ENCODE measurements at places on chromosomes 7 and 10.

- DNase-seq, result no peak
Measured at GRCh38 chr7:51015581-51015980, 232.9 kb upstream of the GRB10 start.

GRCh38 chr7:54253036-54253373 lies 289.2 kb upstream of the VSTM2A start:
- DNase-seq, result no peak

DNA sequence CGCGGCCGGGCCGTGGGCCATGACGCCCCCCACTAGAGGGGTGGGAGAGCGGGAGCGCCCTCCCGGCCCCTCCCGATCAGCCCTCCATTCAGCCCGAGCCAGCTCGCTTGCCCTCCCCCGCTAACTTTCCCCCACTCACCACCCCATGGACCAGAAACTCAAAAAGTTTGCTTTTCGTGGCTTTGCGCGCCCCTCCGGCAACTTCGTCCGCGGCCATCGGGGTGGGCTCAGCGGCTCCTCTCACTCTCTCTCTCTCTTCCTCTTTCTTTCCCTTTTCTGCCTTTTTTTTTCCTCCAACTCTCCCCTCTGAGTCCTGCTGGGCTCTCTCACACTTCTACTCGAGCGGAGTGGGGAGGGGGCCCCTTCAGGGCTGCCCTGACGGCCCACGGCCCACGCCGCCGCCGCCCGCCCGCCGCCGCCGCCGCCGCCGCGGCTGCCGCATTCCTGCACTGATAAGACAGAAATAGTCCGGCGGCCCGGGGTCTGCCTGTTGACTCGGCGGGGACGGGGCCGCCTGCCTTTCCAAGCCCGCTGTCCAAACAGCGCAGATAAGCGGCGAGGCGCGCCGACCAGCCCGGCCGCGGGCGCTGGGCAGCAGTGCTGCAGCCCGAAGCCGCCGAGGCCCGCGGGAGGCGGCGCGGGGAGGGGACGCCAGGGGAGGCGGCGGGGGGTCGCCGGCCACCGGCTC lies at the start of gene SMARCD3:
Gene SMARCD3, minus strand, starts transcription at position 349 of the 688 bp plus-strand sequence. Its CDS starts 132 bp downstream, at position 217.
- DNase-seq, result no peak

GRCh38 chr7:92615861-92616260 lies 25.7 kb upstream of the FAM133B start:
- DNase-seq, result no peak

DNA sequence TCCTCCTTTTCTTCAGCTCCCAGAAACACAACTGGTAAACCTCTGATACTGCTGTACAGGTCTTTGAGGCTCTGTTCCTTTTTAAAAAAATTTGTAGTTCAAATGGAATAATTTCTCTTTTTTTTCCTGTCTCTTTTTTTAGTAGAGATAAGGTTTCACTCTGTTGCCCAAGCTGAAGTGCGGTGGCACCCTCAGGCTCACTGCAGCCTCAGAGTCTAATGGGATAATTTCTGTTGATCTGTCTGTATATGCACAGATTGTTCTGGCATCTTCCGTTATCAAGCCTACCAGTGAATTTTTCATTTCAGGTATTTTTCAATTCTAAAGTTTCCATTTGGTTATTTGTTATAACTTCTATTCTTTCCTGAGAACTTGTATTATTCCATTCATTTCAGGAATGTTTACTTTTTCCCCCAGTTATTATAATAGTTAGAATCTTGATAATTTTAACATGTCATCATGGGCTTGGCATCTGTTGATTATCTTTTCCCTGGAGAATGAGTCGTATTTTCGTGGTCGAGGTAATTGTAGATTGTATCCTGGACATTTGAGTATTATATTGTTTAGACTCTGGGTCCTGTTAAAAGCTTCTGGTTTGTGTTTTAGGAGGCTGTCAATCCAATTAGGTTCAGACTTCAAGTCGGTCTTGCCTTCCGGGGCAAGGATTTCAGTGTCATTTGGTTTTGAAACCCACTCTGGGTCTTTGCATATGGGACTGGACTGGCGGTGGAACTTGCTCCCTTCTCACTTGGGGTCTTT lies 24.5 kb downstream of the CRCP start:
- DNase-seq, result no peak

DNA sequence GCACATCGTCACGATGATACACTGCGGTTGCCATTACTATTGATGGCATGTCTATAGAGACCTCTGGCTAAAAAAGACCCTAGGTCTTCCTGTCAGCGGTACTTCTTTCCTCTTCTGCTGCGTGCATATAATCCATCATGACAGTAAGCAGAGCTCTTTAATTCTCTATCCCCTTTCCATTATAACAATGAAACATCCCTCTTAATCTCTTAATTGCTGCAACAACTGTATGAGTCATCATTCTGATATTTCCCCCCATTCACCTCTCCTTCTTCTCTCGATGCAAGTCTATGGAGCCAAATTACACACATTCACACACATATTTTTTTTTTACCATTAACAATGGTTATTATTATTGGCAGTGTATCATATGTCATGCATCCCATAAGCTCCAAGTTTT lies 45.2 kb upstream of the AKR1E2 start:
- no peak for DNase-seq

DNA sequence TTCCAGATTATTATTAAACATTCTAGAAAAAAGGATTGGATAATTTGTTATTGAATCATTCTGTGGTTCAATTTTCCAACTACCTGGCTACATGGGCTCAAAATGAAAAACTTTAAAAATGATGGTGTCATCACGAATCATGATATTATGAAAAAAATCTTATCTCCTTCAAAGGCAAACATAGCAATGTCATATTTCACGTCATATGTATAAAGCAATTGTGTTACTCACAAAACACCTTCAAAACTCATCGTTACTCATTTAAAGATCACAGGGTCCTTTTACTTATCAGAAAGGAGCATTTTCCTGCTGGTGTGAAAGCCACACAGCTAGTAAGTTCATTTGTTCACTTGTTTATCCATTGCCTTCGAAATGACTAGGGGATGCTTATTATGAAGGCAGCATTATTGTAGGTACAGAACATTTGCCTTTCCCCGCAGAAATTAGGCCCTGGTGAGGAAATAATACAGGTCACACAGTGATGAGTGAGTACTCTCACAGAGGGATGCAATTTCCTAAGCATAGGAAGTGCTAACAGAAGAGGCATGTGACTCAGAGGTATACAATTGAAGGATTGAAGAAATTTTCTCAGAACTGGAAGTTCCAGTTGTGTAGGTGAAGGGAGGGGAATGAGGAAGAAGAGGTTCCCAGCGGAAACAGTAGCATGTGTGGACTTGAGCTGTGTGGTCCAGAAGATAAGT lies 478.7 kb downstream of the INHBA start:
- DNase-seq, result no peak

GRCh38 chr7:77959080-77959479 lies 160.5 kb downstream of the PHTF2 start:
- DNase-seq, result no peak

DNA sequence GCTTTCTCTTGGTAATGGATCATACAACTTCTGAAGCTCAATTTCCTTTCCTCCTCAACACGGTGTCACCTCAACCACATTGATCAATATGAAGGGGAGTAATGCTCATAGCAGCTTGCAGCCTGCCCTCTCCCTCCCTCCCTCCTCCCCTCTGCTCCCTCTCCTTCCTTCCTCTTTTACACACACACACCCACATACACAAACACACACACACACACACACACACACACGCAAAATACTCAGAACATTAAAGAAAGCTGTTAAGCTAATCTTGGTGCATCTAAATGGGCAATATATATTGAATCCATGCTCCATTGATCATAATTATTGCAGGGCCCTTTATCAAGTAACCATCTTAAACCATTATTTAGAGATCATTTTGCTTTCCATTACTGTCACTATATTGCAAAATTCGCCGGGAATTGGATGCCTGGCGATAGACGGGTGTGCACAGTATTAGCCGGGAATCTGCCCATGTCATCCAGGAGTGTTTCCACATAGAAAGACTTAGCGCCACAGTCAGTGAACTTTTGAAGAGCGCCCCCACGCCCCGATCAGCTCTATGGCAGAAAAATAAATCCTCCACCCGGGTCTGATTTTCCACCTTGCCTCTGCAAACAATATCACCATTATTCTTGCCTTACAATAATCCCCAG lies 122.0 kb downstream of the PRLHR start:
- DNase-seq, result no peak

- no peak for DNase-seq
Measured at GRCh38 chr7:99997545-99998137, 17.8 kb upstream of the ZKSCAN1 start.

- no peak for DNase-seq
Measured at GRCh38 chr10:85719408-85719807, 647.2 kb downstream of the GRID1 start.

GRCh38 chr7:80249184-80249583 lies 114.6 kb downstream of the GNAI1 start:
- DNase-seq, result no peak

GRCh38 chr7:25405736-25406135 lies 177.4 kb upstream of the NPVF start:
- peak; percentile 86 for DNase-seq

- no peak for DNase-seq
Measured at GRCh38 chr10:29329420-29329819, 40.5 kb downstream of the LYZL1 start.

- DNase-seq, result peak; percentile 5
Measured at GRCh38 chr7:152341039-152341913, 94.5 kb downstream of the KMT2C start.

DNA sequence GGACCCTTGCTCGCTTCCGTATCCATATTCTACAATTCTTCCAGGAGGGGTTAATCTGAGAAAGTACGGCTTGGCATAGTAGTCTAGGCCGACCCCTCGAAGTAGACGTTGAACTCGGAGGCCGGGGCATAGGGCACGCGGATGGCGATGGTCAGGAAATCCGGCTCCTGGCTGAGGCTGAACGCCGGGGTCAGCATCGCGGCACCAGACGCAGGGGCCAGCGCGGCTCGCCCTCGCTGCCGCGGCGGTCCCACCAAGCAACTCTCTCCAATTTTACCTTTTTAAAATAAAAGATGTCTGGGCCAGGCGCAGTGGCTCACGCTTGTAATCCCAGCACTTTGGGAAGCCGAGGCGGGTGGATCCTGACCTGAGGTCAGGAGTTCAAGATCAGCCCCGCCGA lies 7.3 kb upstream of the SGMS1 start:
- DNase-seq, result no peak

DNA sequence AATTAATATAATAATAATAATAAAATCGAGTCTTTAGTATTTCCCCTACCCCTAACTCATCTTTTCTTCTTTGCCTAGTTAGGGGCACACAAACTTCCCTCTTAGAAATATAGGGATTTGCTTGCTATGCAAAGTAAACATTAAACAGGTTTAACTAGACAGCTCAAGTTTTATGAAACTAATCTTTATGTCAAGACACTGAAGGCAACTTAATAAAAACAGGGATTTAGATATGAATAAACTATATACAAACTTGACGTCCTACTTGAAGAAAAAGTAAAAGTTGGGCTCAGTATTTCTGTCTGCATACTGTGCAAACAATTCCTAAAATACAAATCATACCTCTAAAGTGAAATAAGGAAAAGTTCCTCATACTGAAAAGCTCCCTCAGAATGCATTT lies 52.1 kb upstream of the CAV2 start:
- DNase-seq, result no peak

DNA sequence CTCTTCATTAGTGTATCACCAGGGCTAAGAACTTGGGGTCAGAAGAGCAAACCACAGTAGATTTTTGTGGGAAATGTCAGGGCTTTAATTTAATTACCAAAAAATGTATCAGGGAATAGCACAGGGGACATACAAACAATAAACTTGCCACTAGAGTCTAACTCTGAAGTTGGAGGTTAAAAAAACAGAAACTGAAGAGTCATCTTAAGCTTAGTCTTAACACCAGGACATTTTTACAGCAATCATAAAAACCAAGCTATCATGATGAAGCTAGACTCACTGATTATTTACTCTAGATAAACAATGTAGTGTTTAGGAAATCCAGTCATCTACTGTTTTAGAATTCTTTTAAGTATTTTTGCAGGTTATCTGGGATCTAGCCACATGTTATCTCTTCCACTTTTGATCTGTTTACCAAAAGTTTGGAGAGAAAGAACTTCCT lies 48.4 kb upstream of the GLI3 start:
- DNase-seq, result no peak

GRCh38 chr10:54284526-54285193 lies 516.4 kb downstream of the PCDH15 start:
- DNase-seq, result no peak

DNA sequence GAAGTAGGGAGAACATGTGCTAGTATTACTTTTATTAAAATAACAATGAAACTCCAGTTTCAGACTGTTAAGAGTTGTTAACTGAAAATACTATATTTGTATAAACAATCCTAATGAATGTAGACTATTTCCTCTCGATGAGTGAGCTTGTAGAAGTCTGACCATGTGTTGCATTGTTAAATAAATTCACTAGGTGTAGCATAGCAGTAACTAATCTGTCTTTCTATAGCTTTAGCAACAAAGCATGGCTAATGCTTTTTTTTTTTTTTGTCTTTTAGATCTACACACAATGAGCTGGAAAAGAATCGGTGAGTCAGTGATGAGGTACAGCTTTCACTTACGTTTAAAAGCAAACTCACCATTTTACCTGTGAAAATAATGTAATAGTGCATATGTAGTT lies 37.1 kb downstream of the MXI1 start:
- no peak for DNase-seq

DNA sequence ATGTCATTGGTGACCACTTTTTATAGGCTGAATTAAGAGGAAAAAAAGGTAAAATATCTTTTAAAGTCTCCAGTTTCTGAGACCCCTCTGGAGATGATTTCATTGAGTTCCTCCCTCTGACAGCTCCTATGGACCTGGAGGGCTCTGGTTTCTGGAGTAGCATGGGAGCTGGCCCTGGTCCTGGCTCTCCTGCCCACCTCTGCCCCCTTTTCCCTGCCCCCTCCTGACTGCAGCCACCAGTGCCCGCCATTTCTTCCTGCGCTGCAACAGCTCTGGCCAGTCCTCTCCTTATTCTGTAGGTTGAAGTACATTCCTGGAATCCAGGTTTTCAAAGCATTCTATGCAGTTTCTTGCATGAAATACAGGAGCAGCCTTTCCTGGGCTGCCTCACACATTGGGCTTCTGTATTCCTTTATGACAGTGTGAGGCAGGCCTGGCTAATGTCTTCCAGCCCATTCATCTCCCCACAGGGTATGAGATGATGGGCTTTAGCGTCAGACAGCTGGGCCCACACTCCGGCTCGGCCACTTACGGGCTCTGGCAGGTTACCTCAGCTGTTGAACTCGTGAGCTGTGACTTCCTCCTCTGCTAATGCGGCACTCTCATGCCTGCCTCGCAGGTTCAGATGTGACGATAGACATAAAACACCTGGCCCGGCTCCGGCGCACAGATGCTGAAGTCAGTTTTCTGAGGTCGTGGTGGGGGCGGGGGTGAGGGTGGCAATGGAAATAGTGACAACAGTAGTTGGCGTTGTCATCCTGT lies 101.7 kb downstream of the MGMT start:
- DNase-seq, result no peak

DNA sequence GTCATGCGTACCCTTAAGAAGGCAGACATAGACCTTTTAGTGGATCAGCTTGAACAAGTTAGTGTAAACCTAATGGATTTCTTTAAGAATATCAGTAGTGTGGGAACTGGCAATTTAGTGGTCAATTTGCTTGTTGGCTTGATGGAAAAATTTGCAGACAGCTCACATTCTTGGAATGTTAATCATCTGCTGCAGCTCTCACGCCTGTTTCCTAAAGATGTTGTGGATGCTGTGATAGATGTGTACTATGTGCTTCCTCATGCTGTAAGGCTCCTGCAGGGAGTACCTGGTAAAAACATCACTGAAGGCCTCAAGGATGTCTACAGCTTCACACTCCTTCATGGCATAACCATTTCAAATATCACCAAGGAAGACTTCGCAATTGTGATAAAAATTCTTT lies 103.4 kb downstream of the ABCA13 start:
- no peak for DNase-seq
